Tibial nerve (tissue), 4 donors: ENCODE measurements at places on chromosomes 4 and X. TPM values are rescaled to one million over a fixed set of nuclear protein-coding genes. Genes with fewer than 3 reads are reported as not detected.

CDX4 gene
- total RNA-seq, result not detected

RAB41 gene
- total RNA-seq, result not detected

MTTP gene
- total RNA-seq, result 0.59 TPM

ERCC6L gene
- total RNA-seq, result not detected

DNA sequence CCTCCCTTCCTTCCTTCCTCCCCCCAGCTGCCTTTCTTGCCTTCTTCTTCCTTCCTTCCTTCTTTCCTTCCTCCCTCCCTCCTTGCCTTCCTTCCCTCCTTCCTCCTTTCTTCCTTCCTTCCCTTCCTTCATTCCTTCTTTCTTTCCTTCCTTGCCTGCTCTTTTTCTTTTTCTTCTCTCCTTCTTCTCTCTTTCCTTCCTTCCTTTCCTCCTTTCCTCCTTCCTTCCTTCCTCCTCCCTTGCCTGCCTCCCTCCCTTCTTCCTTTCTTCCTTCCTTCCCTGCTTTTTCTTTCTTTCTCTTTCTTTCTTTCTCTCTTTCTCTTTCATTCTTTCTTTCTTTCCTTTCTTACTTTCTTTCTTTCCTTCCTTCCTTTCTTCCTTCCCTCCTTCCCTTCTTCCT, 49.1 kb downstream of the STK32B start:
- DNase-seq, result no peak

DNA sequence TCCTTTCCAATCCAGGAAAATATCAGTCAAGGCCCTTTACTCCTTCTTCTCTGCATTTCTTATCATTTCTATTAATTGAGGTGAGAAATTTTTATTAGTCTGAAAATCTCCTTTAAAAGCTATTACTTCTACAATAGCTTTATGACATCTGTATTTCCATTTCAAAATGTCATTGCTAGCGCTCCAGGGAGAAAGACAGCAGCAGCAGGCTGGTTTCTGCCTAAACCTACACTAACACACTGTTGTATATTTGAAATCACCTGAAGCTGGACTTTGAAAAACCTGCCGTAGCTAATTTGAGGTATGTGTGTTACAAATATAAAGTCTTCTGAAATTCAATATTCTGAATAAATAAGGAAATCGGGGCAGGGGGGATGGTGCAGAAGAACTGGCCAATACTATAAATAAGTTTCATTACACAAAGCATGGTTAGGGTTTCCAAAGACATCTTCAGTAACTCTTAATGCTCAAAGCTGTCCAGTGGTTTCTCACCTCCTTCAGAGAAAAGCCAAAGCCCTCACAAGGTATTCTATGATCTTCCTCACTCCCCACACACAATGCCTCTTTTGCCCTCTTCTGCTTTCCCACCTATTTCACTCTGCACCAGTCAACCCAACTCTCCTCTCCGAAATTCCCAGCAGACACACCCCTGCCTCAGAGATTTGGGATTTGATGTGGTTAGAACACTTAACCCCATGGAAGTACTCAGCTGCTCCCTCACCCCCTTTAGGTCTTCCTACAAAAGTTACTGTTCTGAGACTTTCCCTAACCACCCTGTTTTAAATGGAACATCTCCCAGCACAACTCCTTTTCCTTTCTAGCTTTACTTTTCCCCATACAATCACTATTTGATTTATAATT, 122.7 kb downstream of the PPP3CA start:
- DNase-seq, result no peak

DNA sequence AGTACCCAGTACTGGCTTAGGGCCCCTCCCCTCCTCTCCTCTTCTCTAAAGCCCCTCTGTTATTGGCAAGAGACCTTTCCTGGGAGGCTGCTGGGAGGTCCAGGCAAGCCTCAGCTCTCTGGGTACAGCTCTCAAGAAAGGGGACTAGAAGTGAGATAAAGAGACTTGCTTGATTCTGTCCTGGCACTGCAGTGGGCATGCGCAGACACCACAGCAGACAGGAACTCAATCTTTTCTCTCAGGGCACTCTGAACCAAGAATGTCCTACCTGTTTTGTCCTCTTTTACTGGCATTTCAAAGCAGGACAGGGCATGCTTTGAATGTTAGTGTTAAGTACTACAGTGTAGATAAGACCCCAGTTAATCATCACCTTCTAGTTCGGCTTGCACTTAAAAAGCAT, 74.9 kb downstream of the NYX start:
- DNase-seq, result no peak

GRCh38 chr4:161573836-161574235, 590.0 kb downstream of the FSTL5 start:
- no peak for DNase-seq

- DNase-seq, result no peak
Observed at GRCh38 chrX:11698702-11699101, 33.0 kb upstream of the ARHGAP6 start.

DNA sequence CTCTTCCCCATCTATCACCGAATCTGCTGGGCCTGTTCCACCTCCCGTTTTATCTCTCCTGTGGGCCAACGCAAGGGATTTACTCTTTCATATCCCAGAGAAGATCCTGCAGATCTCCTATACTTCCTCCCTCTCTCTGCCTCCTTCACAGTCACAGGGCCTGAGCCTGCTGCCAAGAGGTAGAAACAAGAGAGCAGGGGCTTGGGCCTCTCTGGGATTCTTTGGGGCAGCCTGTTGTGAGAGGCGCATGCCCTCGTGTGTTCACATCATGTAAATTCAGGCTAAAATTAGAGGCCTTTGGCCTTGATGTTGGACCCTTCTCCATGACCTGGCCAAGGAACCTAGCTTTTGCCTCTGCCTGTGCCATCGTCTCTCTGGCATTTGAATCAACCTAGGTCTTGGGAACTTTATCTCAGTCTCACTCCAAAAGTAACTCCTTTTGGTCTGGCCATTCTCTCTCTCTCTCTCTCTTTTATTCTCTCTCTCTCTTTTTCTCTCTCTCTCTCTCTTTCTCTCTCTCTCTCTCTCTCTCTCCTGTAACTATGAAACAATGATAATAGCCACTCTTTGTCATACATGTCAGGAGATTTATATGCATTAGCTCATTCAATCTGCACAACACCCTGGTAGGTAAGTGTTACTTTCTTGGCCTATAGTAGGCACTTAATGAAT, 20.0 kb upstream of the EFNB1 start:
- no peak for DNase-seq

DNA sequence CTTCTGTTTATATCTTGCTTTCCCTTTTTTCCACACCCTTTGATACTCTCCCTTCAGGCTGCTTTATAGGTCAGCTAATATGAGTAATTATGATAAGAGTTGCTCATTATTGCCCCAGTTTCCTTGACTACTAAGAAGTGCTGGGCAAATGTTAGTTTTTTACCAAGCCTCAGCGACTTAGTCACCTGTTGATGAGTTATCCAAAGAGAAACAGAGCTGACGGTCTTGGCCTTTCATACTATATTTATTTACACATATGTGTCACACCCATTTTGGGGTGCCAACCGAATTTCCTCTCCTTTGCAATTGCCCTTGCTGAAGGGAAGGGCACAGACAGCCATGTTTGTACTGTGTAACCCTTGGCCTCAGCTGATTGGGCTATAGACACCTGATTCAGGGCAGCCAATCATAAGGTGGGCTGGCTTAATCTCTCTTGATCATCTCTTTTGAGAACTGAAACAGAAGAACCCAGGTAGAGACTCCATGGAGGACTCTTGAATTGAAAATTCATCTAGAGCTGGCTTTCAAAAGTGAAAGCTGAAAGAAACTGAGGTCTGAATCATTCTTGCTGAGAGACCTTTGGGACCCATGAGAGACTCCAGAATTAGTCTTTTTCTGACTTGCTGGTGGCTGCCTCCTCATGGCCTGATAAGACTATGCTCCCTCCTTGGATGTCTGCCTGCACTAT, 111.7 kb upstream of the RPS6KA3 start:
- no peak for DNase-seq

- DNase-seq, result no peak
Observed at GRCh38 chr4:29852537-29852936, 867.6 kb upstream of the PCDH7 start.

GRCh38 chr4:66564901-66565651, 894.8 kb upstream of the EPHA5 start:
- no peak for DNase-seq

GRCh38 chr4:16739997-16740624, 158.3 kb downstream of the LDB2 start:
- DNase-seq, result no peak

- DNase-seq, result no peak
Observed at GRCh38 chr4:183380901-183381300, 58.7 kb upstream of the CLDN24 start.

DNA sequence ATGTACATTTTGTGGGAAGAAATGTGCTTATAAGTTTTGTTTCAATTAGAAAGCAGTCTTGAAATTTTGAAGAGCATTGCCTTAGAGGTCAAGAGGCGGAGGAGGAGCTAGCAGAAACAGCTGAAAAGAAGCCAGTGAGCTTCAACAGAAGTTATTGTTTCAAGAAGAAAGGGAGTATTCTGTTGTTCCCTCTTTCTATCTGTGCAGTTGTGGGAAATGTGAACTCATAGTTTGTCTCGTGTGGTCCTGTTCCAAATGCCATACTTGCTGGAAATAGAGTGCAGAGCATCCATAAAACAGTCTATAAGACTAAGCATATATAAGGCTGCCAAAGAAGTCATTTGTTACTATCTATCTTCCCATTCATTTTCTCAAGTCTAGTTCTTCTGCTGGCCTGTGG, 1015.7 kb downstream of the DMD start:
- no peak for DNase-seq

- DNase-seq, result no peak
Observed at GRCh38 chrX:13533726-13534125, 35.7 kb upstream of the EGFL6 start.

DNA sequence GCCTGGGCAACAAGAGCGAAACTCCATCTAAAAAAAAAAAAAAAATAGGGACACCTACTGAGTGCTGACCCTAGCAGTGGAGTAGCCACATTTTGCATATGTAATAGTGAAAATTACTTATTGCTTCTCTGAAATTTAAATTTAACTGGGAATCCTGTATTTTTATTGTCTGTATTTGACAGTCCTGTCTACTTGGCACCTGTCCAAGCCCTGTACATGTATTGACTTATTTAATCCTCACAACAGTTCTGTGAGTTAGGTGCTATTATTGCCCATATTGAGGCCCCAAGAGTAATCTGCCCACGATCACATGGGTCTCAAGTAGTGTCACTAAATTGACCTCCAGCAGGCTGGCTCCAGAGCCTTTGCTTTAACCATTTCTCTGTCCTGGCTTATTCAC, 81.6 kb downstream of the WDR19 start:
- no peak for DNase-seq

- no peak for DNase-seq
Observed at GRCh38 chr4:24780936-24781495, 14.4 kb upstream of the SOD3 start.

- DNase-seq, result no peak
Observed at GRCh38 chrX:123424546-123424945, 240.5 kb downstream of the GRIA3 start.
